GM12864 (cell line): ENCODE measurements at places on chromosomes 5 and 9.
A peak's percentile ranks its signal among the peaks of the same experiment; 100 is the strongest.

GRCh38 chr5:102890133-102890532, 135.0 kb downstream of the PAM start:
- DNase-seq = no peak

DNA sequence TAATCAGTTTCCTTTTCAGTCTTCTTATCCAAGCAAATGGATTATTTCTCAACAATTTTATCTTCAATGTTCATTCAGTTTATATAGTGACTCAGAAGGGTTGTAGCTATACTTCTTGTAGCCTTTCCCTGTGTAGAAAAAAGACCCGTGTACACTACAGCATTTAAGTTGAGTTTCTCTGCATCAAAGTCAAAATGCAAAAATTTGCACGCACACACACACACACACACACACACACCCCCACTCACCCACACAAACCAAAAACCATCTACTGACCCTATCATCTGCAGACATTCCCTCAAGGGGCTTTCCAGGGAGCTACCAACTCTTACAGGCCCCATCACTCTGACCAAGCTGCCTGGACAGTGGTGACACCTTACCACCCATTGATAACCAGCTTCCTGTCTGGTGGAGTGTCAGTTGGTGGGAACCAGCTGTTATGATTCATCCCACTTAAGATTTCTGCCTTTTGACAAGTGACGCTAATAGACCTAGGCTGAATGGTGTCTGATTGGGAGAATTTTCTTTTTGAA, 12.2 kb upstream of the ELL2 start:
- peak; percentile 67 for DNase-seq

DNA sequence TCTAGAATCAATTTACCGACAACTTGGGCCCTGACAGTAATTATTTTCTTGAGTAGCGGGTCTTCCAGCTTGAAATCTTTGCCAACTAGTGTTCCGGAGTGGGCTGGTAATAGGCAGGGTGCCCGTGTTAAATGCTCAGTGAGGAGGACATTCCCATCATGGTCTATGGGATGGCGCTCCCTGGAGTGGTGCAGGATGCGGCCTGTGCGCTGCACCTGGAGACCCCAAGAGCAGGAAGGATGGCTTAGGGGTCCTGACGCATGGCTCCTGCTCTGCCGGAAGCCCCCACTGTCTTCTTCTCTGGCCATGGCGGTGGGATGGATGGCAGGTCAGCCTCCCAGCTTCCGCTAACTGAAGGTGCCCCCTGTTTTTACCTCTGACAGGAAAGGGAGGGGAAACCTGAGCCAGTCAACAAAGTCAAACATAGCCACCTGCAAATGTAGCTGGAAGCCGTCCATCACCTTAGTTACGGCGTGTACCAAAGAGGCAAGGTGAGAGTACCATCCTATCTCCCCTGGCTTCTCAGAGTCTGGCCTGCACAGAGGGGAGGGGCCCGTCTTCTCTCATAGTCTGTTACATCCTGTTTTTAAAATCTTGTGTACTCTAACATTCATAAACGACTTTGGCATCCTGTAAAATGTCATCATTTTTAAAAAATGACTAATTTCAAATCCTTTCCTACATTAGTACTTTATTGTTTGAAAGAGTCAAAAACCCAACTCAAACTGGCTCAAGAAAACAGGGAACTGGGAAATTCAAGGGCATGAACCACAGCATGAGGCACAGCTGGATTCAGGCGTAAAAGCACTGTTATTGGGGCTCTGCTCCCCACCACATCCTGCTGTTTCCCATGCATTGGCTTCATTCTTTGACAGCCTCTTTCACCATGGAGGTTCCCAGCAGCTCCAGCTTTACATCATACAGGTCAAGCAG, 28.5 kb upstream of the UNC5A start:
- no peak for DNase-seq

GRCh38 chr5:176414704-176415103, 1.6 kb downstream of the CLTB start:
- DNase-seq = no peak

- DNase-seq = no peak
Observed at GRCh38 chr5:142290577-142291299, 34.1 kb downstream of the SPRY4 start.

DNA sequence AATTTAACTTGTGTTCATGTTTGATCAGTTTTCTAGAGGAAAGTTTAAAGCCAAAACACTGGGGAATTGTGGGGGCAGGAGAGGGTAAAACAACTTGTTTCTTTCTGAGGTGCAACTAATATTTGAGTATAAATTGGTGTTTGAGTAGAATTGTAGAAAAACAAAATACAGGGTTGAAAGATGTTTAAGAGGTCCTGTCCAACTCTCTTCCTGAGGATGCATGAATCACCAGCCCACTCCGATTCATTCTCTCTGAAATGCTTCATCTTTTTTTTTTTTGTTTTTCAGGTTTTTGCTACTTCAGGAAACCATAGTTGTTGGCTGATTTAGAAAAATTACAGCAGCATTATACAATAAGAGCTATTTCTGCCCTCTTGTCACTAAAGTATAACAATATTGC, 42.4 kb upstream of the TMC1 start:
- DNase-seq = no peak

DNA sequence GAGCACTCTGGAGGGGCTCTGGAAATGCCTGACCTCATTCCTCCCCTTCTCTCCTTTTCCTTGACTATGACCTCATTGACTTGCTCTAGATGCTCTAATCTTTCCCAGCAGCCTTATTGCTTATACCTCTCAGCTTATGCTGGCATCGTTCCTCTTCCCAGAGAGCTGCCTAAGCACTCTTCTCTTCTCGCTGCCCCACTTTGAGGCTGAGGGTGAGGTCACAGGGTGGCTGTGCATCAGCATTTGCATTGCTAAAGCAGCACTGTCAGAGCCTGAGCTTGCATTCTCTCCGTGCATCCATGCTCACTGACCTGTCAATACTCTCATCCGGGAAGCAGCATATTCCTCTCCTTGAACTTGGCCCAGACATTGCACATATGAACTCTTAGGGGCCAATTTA, 96.4 kb upstream of the NTRK2 start:
- DNase-seq = no peak

DNA sequence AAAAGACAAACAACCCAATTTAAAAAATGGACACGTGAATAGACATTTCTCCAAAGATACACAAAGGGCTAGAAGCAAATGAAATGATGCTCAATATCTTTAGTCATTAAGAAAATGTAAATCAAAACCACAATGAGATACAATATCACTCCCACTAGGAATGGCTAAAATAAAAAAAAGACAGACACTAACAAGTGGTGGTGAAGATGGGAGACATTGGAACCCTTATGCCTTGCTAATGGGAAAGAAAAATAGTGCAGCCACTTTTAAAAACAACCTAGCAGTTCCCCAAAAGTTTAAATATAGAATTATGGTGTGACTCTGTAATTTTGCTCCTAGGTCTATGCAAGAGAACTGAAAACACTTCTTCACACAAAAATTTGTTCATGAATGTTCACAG, 40.7 kb downstream of the SH3TC2 start:
- DNase-seq = no peak

GRCh38 chr5:132209131-132209530, 18.5 kb downstream of the P4HA2 start:
- no peak for DNase-seq

DNA sequence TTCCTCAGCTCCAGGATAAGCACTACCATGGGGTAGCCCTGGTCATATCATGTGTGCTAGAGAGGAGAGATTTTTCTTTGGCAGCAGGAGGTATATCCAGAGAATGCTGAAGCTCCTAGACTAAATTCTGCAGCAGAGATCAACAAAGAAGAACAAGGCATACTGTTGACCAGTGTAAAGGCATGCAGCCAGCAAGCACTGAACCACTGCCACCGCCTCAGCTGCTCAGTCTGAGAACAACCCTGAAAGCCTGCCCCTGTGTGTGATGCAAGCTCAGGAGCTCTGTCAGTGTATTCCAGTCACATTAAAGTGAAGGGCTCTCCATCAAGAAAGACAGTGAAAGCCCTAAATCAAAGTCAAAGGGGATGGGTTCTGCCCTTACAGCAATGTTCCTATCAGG, 439.5 kb upstream of the CD180 start:
- no peak for DNase-seq

- DNase-seq = peak; percentile 49
Observed at GRCh38 chr9:95317119-95317892, at the start of gene FANCC. TSS of gene FANCC (minus strand) at chr9:95317709. CDS start at chr9:95249291, 68,418 bp downstream.

DNA sequence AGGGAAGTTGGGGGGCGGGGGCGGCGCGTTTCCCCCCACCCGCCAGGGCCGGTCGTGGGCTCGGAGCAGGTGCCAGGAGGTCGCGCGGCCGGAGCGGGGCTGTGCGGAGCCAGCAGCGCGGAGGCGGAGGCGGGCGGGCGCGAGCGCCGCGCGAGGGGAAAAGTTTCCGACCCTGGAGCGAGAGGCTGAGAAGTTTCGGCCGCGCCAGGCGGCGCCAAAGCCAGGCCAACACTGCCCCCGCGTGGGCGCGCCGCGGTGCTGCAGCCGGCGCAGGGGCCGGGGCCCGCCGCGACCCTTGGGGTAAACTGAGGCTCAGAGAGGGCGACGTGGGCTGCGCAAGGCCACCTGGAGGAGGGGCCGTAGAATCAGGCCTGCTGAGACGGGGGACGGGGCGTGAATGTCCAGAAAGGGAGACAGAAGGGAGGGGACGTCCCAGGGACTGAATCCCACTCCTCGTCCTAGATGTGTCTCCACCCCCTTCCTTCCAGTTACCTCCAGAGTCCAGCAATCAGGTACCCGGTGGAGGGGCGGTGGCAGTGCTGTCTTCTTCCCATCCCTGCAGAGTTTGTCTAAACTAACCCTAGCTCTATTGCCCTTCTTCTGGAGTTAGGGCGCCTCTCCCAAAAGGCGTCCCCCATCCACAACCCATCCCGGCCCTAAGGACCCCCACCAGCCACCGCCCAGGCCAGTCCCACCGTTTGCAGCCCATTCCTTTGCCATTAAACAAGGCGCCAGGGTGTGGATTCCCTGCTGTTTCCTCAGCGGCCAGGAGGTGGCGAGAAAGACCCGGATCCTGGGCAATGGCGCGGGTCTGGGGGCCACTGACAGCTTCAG, 10.2 kb downstream of the C9orf50 start:
- no peak for DNase-seq

GRCh38 chr9:5696884-5697283, 68.0 kb downstream of the RIC1 start:
- DNase-seq = no peak

DNA sequence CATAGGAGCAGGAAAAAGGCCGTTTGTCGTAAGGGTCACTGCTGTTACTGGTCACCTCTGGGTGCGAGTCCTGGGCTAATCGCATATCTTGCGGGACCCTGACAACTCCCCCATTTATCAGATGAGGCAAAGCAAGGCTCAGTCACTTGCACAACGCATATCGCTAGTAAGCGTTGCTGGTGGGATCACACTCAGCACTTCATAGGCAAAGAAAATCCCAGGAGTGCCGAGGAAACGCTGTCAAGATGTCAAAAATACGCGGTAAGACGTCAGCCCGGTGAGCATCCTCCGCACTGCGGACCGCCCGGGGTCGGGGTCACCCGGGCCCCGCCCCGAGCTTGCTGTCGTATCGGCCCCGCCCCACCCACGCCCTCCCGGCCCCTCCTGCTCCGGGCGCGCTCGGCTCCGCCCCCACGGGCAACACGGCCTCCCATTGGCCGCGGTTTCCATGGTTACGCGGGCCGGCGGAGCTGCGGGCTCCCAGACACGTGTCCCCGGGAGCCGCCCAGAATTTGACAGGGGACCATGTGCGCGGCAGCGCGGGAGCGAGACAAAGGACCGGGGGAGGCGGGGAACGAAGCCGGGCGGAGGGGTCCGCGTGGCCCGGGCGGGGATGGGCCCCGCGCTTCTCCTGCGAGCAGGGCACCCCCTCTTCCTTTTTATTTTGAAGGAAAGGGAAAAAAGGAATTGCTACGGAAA, 80.2 kb upstream of the IER5L start:
- no peak for DNase-seq

DNA sequence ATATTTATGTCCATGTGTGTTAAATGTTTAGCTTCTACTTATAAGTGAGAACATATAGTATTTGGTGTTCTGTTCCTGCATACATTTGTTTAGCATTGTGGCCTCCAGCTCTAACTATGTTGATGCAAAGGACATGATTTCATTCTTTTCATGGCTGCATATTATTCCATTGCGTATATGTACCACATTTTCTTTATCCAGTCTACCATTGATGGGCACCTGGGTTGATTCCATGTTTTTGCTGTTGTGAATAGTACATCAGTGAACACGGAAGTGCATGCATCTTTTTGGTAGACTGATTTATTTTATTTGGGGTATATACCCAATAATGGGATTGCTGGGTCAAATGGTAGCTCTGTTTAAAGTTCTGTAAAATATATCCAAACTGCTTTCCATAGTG, 359.0 kb downstream of the SLCO4C1 start:
- DNase-seq = no peak

DNA sequence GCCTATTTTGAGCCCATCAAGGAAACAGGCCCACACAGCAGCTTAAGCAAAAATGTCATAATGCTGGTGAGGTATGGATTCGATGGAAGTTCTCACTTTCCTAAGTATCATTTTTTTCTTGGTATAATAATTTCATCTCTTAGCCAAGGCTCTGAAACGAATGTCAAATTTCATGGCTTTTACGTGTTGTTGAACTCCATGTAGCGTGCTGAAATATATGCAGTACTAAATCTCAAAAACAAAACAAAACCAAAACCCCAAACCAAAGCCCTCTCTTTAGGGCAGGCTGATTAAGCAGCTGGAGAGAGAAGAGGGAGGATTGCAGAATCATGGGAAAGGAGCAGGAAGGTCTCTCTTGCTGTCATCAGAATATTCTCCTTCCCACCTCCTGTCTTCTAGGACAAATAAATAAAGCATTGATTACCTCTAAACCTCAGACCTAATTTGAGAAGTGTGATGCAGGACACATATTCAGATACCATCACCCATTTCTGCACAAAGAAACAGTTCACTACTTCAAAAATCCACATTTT, 58.3 kb downstream of the TMEM174 start:
- no peak for DNase-seq

DNA sequence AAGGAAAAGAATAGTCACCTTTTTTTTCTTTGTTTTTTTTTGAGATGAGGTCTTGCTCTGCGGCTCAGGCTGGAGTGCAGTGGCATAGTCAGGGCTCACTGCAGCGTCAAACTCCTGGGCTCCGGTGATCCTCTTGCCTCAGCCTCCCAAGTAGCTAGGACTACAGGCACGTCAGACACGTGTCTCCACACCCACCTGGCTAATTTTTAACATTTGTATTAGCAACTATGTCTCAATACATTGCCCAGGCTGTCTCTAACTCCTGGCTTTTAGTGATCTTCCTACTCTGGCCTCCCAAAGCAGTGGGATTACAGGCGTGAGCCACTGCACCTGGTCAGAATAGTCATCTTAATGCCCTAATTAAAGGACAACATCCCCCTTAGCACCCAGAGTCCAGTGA, 54.4 kb upstream of the CTSL start:
- DNase-seq = no peak

DNA sequence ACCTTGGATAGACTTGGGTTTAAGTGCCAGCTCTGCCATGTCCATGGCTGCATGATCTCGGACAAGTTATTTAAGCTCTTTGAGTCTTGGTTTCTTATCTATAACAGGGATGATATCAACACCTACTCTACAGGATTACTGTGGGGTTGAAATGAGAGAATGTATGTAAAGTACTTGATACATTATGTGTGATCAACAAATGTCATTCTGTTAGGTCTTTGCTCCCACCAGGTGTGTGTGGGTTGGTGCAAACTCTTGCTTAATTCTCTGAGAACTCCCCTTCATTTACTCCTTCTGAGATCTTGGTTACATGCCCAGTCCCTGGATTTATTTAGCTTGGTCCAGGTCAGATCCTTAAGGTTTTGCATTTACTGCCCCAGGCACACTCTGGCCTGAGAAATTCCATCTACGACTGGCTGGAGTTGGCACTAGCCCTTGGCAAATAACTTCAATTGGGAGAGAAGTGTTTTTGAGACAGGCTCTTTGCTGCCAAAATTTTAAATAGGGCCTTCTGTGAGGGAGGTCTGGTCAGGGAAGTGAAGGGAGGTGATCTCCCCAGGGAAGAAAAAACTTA, 63.5 kb upstream of the KLF9 start:
- no peak for DNase-seq
